ENCODE measurements at places on chromosomes 16 and 17.

GRCh38 chr17:50710025-50710424, 2.3 kb upstream of the ANKRD40 start:
- DNase-seq, result no peak

DNA sequence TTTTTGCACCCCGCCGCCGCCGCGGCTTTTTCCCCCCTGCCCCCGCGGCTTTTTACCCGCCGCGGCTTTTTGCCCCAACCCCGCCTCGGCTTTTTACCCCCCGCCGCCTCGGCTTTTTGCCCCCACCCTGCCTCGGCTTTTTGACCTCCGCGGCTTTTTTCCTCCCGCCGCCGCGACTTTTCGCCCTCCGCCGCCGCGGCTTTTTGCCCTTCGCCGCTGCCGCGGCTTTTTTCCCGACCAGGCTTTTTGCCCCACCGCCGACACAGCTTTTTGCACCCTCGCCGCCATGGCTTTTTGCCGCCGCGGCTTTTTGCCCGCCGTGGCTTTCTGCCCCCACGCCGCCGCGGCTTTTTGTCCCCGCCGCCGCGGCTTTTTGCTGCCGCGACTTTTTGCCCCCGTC, 137.0 kb upstream of the TP53TG3D start:
- DNase-seq, result no peak

DNA sequence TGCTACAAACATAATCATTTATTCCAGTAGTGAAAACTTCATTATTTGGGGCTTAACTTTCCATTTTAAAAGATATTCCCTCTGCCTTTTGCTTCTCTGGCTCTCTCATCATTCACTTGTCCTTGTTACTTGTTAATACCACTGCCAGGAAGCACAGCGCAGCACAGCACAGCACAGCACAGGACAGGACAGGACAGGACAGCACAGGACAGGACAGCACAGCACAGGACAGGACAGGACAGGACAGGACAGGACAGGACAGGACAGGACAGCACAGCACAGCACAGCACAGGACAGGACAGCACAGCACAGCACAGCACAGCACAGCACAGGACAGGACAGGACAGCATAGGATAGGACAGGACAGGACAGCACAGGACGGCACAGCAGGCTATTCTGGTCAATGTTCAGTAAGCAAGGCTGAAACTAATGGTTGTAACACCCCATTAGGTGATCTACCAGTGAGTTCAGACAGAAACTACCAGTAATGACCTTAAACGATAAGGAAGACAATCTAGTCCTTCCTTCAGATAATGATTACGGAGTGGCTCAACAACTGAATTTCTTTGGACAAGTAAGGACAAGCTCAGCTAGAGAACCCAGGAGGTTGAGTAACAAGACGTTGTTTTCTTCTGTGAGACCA, 31.9 kb downstream of the COG1 start:
- DNase-seq, result peak; percentile 19

- DNase-seq, result no peak
Measured at GRCh38 chr17:37480427-37480826, 9.3 kb upstream of the DUSP14 start.

DNA sequence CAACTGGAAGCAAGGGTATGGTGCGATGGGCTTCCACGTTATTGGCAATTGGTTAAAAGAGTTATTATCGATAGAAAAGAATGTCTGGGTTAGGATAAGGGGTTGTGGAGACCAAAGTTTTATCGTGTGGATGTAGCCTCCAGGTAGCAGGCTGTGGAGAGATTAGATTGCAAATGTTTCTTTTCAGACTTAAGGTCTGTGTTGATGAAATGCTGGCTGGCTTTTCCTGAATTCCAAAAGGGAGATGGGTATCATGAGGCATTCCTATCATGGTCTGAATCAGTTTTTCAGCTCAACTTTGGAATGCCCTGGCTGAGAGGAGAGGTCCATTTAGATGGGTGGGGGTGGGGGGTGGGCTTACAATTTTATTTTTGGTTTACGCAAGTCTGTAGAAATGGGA, 395.0 kb upstream of the RBFOX1 start:
- DNase-seq, result no peak

DNA sequence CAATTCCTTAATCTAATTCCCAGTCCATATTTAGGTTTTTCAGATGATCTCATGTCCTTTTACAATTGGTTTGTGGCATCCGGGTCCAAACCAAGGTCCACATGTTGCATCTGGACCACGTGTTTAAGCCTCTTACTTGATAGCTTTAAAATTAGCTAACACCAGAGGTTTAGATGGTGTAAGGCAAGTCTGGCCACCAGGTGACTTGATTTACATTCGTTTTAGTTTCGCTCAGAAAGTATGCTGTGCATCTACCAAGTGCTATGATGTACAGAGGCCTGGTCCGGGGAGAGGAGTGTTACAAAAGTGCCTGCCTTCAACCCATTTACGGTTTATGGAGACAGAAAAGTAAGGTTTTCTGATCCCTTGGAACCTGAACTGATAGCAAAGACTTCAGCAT, 878 bp upstream of the DNAJA2 start:
- DNase-seq, result peak; percentile 24

GRCh38 chr17:75459590-75460267, 3.3 kb downstream of the TMEM94 start:
- DNase-seq, result no peak

GRCh38 chr17:38569701-38570512, 35.8 kb downstream of the SRCIN1 start:
- DNase-seq, result no peak

DNA sequence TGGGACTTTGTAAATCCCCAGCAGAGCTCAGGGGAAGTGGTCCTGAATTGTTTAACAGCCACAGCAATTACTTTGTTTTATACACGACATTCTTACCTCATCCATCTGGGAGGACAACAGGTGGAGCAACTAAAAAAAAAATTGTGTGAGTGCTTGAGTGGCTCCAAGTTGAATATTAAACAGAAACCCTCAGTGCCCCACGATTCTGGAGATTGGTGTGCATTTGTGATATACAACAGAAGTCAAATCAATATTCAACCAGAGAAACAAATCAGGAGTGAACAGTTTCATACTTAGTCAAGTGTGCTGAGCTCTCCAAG, 204.8 kb downstream of the HAPSTR1 start:
- peak; percentile 27 for DNase-seq

DNA sequence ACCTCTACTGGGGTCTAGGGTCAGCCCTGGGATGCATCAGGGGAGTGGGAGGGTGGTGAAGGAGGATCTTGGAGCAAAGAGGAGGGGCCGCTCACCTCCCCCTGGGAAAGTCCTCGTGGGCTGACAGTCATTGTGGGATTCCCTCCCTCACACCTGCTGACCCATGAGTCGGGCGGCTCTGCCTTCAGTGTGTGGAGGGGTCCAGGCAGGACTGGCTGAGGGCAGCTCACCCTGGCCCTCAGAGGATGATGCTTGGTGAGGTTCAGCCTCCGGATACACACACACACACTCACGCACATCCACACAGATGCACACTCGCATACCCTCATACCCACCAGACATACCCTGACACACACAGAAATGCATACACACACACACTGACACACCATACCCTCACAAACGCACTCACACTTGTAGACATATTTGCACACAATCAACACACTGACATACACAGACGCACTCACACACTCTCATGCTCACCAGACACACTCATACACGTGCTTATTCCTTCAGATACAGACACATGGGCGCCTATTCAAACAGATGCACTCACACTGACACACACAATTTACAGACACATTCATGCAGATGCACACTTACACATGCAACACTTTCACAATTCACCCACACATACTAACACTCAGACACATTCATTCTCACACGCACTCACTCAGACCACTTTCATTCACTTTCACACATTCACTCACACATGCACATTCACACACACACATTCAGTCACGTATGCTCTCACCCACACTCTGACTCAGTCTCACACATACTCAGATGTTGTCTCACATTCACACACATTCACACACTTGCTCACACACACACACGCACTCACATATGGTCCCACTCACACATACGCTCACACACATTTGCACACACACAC, 105.1 kb upstream of the RPL38 start:
- DNase-seq, result no peak

- DNase-seq, result no peak
Measured at GRCh38 chr16:30901201-30902028, 5.0 kb downstream of the CTF1 start.

DNA sequence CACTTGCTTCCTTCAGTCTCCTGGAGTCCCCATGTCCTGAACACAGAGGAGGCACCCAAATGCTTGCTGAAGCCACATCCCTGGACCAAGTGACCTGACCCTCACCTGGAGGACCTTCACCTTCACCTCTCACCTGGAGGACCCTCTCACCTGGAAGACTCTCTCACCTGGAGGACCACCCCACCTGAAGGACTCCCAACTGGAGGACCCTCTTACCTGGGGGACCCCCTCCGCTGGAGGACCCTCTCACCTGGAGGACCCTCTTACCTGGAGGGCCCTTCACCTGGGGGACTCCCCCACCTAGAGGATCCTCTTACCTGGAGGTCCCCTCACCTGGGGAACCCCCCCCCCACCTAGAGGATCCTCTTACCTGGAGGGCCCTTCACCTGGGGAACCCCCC, 573 bp upstream of the CDK10 start:
- no peak for DNase-seq

- no peak for DNase-seq
Measured at GRCh38 chr17:56694825-56695224, 101.3 kb downstream of the NOG start.

DNA sequence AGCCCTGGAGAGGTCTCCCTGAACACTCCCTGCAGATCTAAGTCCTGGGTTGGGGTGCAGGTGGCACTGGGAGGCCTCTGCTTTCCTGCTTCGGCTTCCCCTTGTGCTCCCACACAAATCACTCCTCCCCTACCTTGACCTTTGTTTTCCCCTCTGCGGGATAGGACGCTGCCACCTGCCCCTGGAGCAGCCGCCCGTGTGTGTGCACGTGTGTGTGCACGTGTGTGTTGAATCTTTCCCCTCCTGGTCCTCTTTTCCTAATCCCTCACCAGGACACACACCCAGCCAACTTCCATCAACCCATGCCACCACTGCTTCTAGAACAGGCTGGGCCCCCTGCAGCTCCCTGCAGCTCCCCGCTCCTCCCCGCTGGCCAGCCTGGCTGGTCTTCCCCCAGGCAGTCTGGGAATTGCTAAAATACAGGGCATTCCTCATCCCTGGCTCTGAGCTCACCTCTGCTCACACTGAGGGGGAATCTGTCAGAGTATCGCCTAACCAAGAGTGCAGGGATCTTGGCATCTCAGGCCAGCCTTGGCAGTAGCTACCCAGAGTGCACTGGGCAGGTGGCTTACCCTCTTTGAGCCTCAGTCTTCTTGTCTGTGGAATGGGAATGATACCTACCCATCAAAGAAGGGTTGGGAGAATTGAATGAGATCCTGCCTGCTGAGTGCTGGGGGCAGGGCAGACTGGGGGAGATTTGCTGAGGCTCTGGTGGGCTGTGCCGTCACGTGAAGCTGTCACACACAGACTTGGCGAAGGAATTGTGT, 198.5 kb downstream of the NTN1 start:
- DNase-seq, result peak; percentile 40

Data from large intestine (tissue), 12 donors.